Muscle of back (tissue), 13 donors: ENCODE measurements at places on chromosomes 11 and 22.

GRCh38 chr11:134640971-134641968 is 229.2 kb upstream of the B3GAT1 start:
- no peak for DNase-seq

DNA sequence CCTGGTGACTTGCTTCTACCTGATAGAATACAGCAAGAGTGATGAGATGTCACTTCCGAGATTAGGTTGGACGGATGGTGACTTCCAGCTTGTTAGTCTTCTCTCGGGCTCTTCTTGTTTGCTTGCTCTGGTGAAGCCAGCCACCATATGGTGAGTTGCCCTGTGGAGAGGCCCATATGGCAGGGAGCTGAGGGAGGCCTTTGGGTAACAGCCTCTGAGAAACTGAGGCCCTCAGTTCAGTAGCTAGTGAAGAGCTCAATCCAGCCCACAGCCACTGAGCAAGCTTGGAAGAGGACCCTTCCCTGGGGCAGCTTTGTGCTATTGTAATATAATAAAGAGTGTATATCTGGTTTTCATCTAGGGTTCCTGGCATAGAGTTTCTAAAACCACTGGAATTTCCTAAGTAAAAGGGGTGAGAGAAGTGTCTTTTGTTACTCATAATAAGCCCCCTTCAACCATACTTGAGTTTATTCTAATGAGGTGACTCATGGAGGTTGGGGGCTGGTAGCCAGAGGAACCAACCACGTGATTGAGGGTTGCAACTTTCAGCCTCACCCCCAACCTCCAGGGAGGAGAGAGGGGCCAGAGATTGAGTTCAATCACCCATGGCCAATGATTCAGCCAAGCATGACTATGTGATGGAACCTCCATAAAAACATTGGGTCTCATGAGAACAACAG is 8.0 kb upstream of the TPCN2 start:
- DNase-seq = no peak

DNA sequence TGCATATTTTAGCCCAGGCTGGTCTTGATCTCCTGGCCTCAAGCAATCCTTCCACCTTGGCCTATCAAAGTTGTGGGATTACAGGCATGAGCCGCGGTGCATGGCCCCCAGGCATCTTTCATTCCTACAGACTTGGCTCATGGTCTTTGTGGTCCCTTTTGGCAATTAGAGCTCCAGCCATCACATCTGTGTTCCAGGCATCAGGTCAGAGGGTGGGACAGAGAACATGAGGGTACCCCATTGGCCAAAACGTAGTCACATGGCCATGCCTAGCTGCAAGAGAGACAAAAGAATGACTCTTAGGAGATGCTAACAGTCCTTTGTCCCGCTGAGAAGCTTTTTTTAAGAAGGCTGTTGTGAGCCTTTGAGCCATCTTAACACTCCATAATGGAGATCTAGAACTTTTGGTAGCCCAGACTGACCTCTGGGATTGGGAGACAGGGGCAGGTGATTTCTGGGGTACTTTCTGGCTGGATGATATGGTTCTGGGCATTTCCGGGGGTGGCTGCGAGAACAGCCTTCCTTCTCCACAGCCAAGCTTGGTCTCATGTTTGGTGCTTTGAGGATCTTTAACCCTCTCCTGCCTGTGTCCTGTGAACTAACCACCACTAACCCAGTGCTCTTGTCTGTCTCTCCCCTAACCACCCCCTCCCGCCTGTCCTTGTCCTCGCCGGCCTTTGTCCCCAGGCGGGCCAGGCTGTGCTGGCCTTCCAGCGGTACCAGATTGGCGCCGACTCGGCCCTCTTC is 18.4 kb upstream of the TAB1 start:
- no peak for DNase-seq

GRCh38 chr11:8871171-8871775 is 39.7 kb upstream of the AKIP1 start:
- DNase-seq = peak; percentile 96

GRCh38 chr11:6604081-6604626 is 580 bp downstream of the ILK start:
- DNase-seq = no peak

- no peak for DNase-seq
Measured at GRCh38 chr11:113877670-113878055, 2.3 kb upstream of the USP28 start.

GRCh38 chr22:40042312-40042711 is 47.6 kb downstream of the FAM83F start:
- no peak for DNase-seq

DNA sequence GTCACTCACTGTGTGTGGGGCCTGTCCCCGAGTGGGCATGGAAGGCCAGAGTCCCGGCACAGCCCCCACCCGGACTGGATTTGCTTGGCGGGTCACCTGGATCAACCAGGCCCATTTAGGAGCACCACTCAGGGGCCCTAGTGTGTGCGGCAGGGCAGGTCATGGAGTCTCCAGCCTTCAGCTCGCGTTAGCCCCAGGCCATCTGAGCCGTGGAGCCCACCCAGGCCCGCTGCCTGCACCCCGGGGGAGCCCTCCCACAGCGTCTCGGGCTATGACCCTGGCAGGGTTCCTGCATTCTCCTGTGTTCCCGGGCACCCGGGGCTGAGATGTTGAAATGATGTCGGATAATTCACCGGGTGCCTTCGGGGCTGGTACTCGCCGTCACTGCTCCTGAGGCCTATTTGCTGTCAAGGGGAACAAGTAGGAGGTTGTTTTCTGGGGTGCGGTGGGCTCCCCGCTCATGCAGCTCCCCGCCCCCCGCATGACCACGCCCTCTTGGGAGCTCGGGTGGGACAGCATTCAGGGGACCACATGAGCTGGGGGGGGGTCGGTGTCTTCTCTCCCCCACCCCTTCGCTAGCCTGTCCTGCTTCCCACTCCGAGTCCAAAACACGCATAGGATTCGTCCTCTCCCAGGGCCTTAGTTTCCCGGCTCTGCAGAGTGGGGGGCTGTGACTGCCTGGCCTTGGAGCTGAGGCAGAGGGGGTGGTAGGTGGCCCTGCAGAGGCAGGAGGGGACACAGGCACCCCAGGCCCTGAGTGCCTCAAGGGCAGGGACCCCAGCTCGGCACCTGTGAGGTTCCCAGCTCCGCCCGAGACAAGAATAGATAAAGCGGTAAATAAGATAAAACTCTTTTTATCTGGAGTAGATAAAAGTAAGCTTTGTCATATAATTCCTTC is 77.2 kb downstream of the KCNQ1 start:
- DNase-seq = no peak

- DNase-seq = no peak
Measured at GRCh38 chr11:44903518-44903917, 47.2 kb downstream of the TP53I11 start.

- no peak for DNase-seq
Measured at GRCh38 chr11:120391292-120391691, 55.1 kb downstream of the ARHGEF12 start.

GRCh38 chr11:20368438-20368837 is 4.9 kb downstream of the HTATIP2 start:
- no peak for DNase-seq

DNA sequence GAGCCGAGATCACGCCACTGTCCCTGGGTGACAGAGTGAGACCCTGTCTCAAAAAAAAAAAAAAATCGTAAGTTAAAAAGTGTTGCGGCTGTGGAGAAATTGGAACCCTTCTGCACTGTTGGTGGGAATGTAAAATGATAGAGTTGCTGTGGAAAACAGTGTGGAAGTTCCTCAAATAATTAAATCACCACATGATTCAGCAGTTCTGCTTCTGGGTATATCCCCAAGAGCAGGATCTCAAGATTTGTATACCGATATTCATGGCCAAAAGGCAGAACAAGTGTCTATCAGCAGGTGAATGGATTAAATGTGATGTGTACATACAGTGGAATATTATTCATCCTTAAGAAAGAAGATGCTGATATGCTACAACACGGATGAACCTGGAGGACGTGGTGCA is 3.8 kb downstream of the SELENOO start:
- DNase-seq = no peak

DNA sequence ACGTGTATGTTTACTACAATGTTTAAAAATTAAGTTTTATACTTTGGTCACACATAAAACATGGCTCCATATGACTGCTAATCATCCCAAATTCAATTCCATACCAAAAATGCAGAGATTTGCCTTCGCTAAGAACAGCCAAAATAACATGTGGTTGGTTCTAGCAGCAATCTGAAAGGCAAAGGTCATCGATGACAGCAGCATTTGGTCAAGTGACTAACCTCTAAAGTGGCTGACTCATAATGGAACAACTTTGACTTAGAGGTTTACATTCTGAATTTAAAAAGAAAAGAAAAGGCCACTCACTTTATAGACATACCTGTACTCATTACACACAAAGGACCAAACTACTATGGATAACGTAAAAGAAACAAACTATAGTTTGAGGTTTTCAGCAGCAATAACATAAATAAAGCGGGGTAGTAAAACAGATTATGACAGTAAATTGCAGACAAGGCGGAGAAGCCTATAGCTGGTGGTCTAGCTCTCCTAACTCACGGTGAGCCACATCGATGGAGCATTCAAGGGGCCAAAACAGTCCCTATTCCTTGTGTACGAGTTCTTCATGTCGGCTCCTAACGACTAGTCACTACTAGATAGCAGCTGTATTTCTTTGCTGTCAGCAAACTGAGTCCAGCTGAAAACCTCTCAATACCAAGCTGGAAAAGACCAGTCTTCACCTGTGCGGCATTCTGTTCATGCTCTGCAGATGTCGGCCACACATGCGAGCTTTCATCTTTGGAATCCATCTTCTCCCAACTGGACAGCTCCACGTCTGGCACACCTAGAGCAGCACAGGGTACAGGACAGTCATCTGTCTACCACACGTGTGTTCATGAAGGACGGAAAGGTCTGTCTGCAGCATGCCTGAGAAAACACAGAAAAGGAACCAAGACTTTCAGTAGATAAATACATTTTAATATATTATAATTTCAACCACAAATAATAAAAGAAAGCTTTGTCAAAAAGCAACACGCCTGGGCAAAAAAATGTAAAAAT is 42.1 kb downstream of the PRDM10 start:
- DNase-seq = no peak

- no peak for DNase-seq
Measured at GRCh38 chr11:62435846-62436660, 17.2 kb downstream of the SCGB1A1 start.

- no peak for DNase-seq
Measured at GRCh38 chr22:47100646-47101200, 338.3 kb downstream of the TBC1D22A start.

GRCh38 chr22:27711756-27712155 is 89.8 kb downstream of the MN1 start:
- DNase-seq = no peak

DNA sequence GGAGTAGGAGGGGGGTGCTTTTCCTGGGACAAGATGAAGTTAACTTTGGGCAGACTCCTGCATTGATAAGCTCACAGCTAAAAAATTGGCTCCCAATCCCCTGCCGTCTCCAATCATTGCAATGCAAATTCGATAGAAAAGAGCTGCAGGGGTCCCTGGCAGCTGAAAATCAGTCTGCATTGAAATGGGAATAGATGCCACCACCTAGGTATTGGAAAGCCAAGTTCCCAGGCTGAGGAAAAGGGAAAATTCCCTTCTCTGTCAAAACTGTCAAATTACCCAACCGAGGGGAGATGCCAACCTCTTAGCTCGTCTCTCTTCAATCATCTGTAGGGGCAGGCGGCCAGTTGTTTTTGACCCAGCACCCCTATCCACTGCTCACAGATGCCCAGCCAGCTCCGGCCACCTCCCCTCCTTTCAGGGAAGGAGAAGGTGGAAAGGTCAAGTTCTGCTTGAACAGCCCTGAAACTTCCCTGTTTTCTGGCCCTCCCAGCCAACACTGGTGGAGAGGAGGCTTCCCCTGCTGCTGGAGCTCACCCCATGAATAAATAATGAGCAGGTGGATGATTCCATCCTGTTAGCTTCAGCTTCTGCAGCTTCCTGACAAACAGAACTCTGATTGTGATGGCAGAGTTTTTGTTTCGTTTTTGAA is 916.3 kb downstream of the TBC1D22A start:
- DNase-seq = no peak
